ENCODE measurements at places on chromosomes 13 and 19.

DNA sequence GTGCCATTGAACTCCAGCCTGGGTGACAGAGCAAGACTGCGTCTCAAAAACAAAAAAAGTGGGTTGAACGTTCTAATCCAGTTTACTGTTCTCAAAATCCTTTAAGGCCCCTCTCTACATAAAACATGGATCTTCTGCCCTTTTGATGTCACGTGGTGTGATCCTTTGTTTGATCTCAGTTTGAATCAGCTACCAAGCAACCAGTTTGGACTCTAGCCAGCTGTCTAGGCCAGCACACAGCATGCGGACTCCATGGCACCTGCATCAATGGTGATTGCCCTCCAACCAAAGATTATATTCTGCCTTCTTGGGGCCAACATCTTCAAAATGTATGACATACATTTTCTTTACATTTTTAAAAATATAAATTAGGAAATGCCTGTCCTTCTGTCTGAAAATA is 365.4 kb downstream of the NDFIP2 start:
- DNase-seq: no peak

DNA sequence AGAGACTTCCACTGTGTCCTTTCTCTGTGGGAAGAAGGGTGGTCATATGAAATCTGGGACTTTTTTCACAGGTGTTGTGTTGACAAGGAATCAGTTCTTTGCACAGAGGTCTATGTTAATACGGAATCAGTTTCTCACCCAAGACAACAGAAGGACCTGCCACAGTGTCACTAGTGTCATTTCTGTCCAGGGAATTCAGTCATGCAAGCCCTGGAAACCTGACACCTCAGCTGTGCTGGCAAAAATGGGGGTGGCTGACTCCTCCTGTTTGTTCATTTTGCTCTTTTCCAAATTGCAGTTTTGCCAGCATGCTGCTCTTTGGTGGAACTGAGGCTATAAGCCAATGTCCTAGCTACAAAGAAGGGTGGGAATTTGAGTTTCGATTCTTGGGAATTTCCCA is 49.8 kb upstream of the ESD start:
- no peak for DNase-seq

DNA sequence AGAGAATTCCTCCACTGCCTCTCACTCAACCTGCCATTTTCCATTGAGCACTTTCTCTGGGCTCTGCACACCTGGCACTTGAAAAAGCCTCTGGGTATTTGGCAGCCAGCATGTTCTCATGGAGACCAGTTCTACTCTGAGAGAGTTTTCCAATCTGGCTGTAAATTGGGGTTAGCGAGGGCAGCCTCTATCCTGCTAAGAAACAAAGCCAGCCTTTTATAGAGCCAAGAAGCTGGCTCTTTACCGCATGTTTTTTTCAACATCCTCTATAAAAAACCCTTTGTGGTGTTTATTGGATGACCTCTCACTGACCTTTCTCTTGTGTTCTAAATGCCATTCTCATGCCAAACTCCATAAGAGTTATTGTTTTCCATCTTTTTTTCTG is 52.6 kb upstream of the RCBTB2 start:
- DNase-seq: peak; percentile 70

DNA sequence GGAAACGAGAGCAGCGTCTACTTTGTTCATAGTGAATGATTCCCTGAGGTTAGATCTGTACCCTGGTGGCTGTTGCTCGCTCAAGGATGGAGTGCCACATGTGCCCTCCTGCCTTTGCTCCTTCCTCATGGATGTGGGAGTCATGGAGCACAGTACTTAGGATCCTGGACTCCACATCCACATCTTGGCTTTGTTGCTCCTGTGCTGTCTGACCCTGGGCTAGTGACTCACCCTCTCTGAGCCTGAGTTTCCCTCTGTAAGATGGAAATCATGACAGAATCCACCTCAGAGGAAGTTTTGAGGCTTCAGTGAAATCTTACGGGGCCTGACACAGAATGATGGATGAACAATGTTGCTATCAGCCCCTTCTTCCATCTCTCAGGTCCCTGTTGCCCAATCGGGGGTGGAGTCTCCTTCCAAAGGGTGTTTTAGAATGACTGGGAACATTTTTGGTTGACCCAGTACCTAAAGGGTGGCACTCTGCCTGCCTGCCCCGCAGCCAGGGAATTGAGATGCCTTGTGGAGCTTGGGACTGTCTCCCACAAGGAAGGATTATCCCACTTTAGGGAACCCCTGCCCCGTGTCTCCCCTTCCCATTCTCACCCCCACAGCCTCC is 9.8 kb upstream of the TIMM50 start:
- no peak for DNase-seq

- no peak for DNase-seq
Observed at GRCh38 chr13:110250258-110250891, 56.6 kb downstream of the COL4A1 start.

DNA sequence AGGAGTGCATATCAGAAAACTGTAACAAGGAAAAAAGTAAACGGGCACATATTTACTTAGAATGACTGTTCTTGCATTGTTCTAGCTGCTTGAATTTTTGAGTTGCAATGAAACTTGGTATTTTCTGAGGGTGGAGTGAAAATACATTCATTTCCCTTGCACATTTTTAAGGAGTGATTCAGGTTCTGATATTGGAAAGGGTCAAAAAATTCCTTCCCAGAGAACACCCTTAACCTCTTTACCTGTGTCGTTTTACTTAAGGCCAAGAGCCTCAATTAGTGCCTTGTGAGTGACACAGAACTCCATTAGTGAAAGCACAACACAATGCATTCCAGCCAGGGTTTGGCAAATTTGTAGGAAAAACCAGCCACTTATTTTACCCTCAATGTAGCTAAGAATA is 2.3 kb downstream of the ITGBL1 start:
- DNase-seq: no peak

GRCh38 chr13:29849071-29849631 is 1.3 kb downstream of the UBL3 start:
- DNase-seq: peak; percentile 27

DNA sequence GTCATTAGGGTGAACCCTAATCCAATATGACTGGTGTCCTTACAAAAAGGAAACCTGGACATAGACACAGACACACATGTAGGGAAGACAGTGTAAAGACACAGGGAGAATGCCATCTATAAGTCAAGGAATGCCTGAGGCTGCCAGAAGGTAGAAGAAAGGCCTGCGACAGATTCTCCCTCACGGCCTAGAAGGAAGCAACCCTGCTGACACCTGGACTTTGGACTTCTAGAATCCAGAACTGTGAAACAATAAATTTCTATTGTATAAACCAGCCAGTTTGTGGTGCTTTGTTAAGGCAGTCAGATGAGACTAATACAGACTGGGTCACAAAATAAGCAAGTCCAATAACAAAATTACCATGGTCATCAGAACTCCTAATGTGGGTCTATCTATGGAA is 120.4 kb downstream of the ENOX1 start:
- DNase-seq: no peak

- no peak for DNase-seq
Observed at GRCh38 chr13:70795484-70795883, 687.2 kb upstream of the KLHL1 start.

GRCh38 chr19:7067716-7068115 is 1.8 kb upstream of the ZNF557 start:
- no peak for DNase-seq

GRCh38 chr19:30681162-30682100 is 309.2 kb downstream of the ZNF536 start:
- no peak for DNase-seq

DNA sequence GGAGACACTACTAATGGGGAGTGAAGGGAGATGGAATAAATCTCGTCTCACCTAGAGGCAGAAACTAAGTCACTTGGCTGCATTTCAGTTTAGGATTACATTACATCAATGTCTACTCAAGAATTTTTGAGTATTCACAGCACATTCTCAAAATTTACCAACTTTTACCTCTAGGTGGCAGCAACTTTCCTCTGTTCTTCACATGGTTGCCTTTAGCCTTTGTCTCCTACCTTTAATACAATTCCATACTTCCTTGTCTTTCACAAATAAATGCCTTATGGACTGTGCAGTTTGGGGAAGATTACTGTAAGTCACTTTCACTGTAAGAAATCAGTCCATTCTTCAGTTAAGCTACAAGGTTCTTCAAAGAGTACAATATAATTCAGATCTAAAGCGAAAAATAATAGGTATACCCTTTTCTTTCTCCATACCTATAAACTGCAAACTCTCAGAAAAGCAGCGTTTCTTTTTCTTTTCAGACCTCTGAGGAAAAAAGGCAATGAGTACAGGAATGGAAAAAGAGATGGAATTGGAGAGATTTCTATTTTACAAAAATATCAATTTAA is 379.4 kb downstream of the KLF12 start:
- DNase-seq: peak; percentile 74

GRCh38 chr19:30225676-30226463 is 146.3 kb upstream of the ZNF536 start:
- no peak for DNase-seq

GRCh38 chr13:97246596-97247158 is 24.5 kb downstream of the MBNL2 start:
- no peak for DNase-seq

GRCh38 chr13:73060251-73061160 is 1.7 kb downstream of the KLF5 start:
- peak; percentile 64 for DNase-seq

DNA sequence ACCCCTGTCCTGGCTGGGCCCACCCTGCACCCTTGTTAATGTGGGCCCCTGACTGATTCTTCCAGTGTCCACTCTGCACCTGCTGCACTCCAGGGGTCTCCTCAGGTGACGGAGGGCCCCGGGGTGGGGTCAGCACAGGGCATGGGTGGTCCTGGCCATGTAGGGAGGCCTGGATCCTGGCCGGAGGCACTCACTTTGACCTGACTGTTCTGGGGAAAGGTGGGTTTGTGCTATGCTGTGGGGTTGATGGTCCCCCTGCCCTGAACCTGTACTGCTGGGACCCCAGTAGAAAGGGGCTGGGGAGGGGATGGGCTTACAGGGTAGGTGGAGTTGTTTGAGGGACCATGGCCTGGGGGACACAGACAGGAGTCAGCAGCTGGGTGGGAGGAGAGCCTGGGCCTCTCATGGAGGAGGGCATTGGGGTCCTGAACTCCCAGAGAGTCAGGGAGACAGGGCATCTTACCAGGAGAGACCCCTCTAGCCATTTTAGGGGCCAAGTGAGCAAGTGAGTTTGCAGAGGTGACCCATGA is 25.8 kb upstream of the CEACAM1 start:
- no peak for DNase-seq

DNA sequence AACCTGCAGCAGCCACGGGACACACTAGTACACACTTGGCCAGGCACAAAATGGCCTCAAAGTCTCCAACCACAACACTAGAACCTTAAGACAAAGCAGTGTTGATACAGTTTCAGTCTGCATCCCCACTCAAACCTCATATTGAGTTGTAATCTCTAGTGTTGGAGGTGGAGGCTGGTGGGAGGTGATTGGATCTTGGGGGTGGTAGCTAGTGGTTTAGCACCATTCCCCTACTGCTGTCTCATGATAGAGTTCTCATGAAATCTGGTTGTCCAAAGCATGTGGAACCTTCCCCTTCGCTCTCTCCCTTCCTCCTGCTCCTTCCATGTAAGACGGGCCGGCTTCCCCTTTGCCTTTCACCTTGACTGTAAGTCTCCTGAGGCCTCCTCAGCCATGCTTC is 638.7 kb downstream of the UQCRFS1 start:
- no peak for DNase-seq

DNA sequence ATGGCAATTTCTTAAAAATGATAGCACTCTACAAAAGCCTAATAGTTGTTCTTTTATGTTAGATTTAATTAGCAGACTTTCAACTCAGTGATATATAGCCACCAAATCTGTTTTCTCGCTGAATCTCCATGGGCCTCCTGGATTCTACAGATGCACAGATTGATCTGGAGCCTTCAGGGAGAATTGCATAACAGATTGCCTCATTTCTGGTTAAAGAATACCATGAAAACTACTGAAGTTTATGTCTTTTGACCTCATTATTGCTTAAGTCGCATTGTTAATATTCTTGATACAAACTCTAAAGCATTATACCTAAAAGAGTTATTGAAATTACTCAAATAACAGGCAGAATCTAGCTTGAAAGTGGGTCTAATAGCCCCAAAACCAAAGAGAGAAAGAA is 53.7 kb upstream of the PRR20A start:
- DNase-seq: no peak

DNA sequence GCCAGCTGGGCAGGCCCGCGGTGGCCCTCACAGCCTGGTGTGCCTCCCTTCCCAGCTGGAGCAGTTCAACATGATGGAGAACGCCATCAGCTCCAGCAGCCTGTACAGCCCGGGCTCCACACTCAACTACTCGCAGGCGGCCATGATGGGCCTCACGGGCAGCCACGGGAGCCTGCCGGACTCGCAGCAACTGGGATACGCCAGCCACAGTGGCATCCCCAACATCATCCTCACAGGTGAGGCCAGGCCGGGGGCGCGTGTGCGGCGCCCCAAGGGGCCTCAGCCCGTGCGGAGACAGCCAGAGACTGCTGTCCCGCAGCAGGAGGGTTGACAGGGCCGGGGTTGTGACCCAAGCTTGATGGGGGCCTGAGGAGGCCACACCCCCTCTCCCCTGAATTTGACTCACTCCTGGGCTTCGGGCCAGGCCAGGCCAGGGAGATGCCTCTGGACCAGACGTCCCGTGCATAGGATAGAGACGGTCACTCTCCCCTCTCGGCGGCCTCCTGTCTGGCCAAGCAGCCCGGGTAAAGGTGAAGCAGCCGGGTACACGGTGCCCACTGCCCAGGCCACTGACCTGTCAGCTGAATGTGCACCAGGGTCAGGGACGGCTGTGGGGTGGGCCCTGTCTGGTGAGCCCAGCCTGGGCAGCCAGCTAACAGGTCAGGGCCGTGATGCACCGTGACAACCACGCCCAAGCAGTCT is 15.4 kb downstream of the COMP start:
- DNase-seq: no peak

DNA sequence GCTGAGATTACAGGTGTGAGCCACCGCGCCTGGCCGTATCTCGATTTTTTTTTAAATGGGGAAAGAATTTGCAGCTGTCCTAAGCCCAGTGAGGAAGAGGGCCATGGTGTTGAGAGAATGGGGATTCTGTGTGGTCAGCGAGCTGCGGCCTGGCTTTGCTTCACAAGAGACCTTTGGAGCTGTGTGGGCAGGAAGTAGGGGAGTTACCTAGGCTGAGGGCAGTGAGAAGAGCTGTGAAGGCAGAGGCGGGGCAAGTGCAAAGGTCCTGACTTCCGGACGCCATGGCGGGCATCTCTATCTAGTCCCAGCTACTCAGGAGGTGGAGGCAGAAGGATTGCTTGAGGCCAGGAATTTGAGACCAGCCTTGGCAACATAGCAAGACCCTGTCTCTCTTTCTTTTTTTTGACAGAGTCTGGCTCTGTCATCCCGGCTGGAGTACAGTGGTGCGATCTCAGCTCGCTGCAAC is 4.9 kb downstream of the AP2A1 start:
- DNase-seq: no peak

DNA sequence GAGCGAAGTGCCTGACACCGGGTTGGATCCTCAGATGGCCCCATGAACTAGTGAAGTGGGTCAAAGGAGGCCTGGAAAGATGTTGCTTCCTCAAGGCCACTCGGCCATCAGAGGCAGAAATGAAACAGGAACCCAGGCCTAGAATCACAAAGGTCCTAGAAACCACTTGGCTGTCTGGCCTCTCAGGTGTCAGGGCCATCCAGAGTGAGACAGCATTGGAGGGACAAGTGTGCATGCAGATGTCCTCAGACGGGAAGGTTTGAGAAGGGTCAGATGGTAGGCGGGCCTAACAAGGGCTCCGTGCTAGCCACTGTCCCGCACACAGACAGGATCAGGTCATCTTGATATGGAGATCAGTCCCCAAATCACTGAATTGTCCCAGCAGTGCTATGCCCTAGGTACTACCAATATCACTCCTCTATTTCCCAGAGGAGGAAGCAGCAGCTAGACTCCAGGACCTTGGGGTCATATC is 14.3 kb downstream of the CCDC97 start:
- no peak for DNase-seq
